Glutamatergic neuron (in vitro differentiated cells): ENCODE measurements at places on chromosomes 2 and 18. TPM values are rescaled to one million over a fixed set of nuclear protein-coding genes. Genes with fewer than 3 reads are reported as not detected.

GRCh38 chr2:219886615-219887014, 259.2 kb downstream of the SLC4A3 start:
- no peaks in the 10 kb centered on the region for H3K36me3 ChIP-seq
- H3K27ac ChIP-seq: no peak overlapping the region
- H3K4me1 ChIP-seq: no peaks in the 10 kb centered on the region
- no peaks in the 10 kb centered on the region for H3K27me3 ChIP-seq
- H3K4me3 ChIP-seq: no peak overlapping the region

DNA sequence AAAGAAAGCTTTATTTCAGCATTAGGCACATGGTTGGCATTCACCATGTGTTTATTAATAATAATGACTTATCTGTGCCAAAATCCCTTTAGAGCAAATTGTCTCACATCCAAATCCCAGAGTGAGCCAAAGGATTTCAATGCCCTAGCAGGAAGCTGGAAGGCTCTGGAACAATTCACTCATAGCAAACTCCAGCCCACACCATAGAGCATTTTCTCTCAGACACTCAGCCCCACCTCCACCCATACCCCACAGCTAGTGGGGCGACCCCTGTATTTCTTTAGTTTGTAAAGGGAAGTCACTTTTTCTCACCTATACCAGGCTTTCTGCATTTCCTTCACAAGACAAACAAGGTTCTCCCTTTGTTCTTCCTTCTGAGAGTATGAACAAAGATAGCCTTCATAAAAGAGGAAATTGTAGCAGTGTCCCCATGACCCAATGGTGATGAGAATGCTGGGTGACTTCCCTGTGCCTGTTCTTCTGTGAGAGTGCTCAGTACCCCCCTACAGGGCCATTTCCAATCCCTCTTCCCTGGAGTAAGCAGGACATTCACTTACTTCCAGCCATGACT, 100.1 kb upstream of the APCDD1 start:
- DNase-seq: no peak
- no peak overlapping the region for H3K4me3 ChIP-seq
- peaks cover 29% of the 10 kb centered on the region for H3K4me1 ChIP-seq
- peaks cover 7% of the 10 kb centered on the region for H3K27me3 ChIP-seq

GRCh38 chr18:58682429-58683069, 11.3 kb downstream of the MALT1 start:
- H3K4me1 ChIP-seq: no peaks in the 10 kb centered on the region
- no peak for DNase-seq
- no peaks in the 10 kb centered on the region for H3K36me3 ChIP-seq

SCLY gene
- 44.0 TPM for total RNA-seq

CCDC121 gene
- total RNA-seq: 5.3 TPM

GRCh38 chr2:54956111-54956627, 94.1 kb downstream of the RTN4 start:
- no peak for DNase-seq
- H3K27ac ChIP-seq: no peak overlapping the region
- H3K27me3 ChIP-seq: peaks cover 3% of the 10 kb centered on the region

MOCOS gene
- 1.3 TPM for total RNA-seq

GRCh38 chr18:35215026-35215425, 25.8 kb upstream of the ZNF397 start:
- peaks cover 2% of the 10 kb centered on the region for H3K4me1 ChIP-seq
- no peak overlapping the region for H3K4me3 ChIP-seq
- DNase-seq: no peak
- H3K27ac ChIP-seq: no peak overlapping the region
- H3K36me3 ChIP-seq: peaks cover 5% of the 10 kb centered on the region

LRRC30 gene
- total RNA-seq: not detected

DNA sequence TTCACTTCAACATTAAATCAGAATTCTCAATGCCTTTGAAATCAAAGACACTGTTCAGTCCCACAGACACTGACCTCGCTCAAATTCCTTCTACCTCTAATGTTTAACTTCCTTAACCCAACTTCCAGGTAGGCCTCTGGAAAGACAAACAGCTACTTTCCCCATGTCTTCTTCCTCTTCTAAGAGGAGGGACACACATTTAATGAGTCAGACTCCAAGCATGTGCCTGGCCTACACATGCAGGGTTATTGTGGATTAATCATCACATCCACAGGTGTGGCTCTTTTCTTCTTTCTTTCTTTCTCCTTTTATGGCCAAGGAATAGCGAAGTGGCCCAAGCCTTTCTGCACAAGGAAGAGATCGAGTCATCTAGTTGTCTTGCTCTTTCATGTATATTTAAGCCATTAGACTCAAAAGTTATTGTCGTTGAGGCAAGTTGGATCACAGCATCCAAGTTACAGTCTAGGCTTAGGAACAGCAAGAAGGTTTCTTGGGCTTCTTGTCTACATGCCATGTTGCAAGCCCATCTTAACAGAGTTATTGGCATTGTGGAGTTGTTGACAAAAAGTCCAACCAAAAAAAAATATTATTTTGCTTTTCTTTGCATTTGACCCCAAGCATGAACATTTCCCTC, 387.8 kb downstream of the IRS1 start:
- no peak overlapping the region for H3K27ac ChIP-seq
- H3K36me3 ChIP-seq: no peaks in the 10 kb centered on the region
- DNase-seq: no peak
- H3K4me3 ChIP-seq: no peak overlapping the region
- H3K27me3 ChIP-seq: no peaks in the 10 kb centered on the region

HYCC2 gene
- 32.8 TPM for total RNA-seq

PDCD1 gene
- total RNA-seq: not detected

IL37 gene
- not detected for total RNA-seq

- no peaks in the 10 kb centered on the region for H3K36me3 ChIP-seq
- DNase-seq: no peak
- no peaks in the 10 kb centered on the region for H3K4me1 ChIP-seq
- H3K27me3 ChIP-seq: no peaks in the 10 kb centered on the region
- H3K27ac ChIP-seq: no peak overlapping the region
Measured at GRCh38 chr2:126822921-126823320, 75.8 kb upstream of the TEX51 start.

DNA sequence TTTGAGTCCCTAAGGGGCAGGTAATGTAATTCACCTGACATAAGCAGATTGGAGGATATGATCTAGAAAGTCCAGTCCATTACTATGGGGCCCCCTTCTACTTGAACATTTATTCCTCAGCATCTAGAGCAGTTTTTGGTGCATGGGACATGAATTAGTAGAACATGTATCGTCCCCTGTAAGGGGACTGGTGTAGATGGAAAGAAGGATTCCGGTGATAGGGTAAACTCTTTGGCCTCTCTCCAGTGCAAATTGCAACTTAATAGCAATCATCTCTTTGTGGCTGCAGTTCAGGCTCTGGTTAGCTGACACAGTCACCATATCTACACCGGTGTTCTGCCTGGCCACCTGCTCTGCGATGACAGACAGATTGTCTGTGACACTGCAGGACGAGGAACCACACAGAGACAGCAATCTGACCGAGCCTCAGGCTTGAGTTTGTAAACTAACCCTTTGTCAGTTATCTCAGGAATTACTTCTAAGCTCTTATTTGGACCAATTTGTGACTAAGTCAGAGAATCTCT, 6.4 kb upstream of the SLC8A1 start:
- DNase-seq: peak; percentile 30
- H3K27ac ChIP-seq: no peak overlapping the region
- H3K27me3 ChIP-seq: no peaks in the 10 kb centered on the region
- peaks cover 2% of the 10 kb centered on the region for H3K4me1 ChIP-seq
- no peaks in the 10 kb centered on the region for H3K36me3 ChIP-seq

CCDC141 gene
- total RNA-seq: 0.51 TPM

DNA sequence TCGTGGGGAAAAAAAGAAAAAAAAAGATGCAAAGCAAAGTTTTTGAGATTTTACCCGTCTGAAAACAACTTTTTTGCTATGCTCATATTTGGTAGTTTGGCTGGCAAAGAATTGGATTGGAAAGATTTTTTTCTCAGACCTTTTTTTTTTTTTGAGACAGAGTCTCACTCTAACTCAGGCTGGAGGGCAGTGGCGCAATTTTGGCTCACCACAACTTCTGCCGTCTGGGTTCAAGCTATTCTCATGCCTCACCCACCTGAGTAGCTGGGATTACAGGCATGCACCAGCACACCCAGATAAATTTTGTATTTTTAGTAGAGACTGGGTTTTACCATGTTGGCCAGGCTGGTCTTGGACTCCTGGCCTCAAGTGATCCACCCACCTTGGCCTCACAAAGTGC, 56.3 kb upstream of the TANC1 start:
- no peak overlapping the region for H3K4me3 ChIP-seq
- H3K27me3 ChIP-seq: peaks cover 3% of the 10 kb centered on the region
- no peak overlapping the region for H3K27ac ChIP-seq
- H3K36me3 ChIP-seq: no peaks in the 10 kb centered on the region
- H3K4me1 ChIP-seq: no peaks in the 10 kb centered on the region
- DNase-seq: no peak

GRCh38 chr2:202848813-202849212, 22.8 kb downstream of the ICA1L start:
- no peak overlapping the region for H3K4me3 ChIP-seq
- no peak overlapping the region for H3K27ac ChIP-seq
- H3K36me3 ChIP-seq: no peaks in the 10 kb centered on the region
- H3K4me1 ChIP-seq: no peaks in the 10 kb centered on the region
- DNase-seq: no peak

UGT1A6 gene
- not detected for total RNA-seq

TDRD15 gene
- total RNA-seq: not detected

GTF3C2 gene
- total RNA-seq: 111 TPM

NAGK gene
- total RNA-seq: 188 TPM

DNA sequence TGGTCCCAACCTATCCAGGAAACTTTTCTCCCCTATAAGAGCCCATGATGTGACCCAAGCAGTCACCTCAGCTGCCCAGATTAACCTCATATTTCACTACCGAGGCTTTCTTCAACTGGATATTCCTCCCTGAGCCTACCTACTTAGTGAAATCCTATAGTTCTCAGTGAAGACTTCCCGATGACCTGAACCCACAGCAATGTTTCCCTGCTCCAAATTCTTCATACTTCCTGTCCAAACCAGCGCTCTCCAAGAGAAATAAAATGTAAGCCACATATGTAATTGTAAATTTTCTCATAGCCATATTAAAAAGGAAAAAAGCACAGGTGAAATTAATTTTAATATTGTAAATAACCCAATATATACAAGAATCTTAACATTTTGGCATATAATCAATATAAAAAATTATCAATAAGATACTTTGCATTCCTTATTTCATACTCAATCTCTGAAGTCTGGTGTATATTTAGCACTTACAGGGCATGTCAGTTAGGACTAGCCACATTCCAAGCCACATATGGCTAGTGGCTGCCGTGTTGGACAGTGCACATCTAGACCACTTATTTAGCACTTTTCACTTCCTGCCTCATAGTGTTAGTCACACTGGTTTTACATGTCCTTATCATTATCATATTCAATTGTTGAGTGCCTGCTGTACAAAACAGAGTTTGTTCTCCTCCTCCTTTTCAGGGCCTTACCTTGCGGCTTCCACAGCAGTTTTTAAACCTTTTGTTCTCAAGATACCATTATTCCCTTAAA, 1.9 kb upstream of the STAT4 start:
- H3K27ac ChIP-seq: no peak overlapping the region
- no peak for DNase-seq
- H3K4me3 ChIP-seq: no peak overlapping the region
- H3K36me3 ChIP-seq: no peaks in the 10 kb centered on the region
- H3K27me3 ChIP-seq: peaks cover 2% of the 10 kb centered on the region

LRRTM1 gene
- total RNA-seq: 3.8 TPM

GRCh38 chr18:45482286-45482685, 133.0 kb upstream of the SLC14A2 start:
- no peaks in the 10 kb centered on the region for H3K27me3 ChIP-seq
- H3K4me1 ChIP-seq: no peaks in the 10 kb centered on the region
- H3K36me3 ChIP-seq: no peaks in the 10 kb centered on the region
- H3K27ac ChIP-seq: no peak overlapping the region
- no peak overlapping the region for H3K4me3 ChIP-seq
- DNase-seq: no peak

ADI1 gene
- 16.0 TPM for total RNA-seq

SERPINB11 gene
- total RNA-seq: not detected

DNA sequence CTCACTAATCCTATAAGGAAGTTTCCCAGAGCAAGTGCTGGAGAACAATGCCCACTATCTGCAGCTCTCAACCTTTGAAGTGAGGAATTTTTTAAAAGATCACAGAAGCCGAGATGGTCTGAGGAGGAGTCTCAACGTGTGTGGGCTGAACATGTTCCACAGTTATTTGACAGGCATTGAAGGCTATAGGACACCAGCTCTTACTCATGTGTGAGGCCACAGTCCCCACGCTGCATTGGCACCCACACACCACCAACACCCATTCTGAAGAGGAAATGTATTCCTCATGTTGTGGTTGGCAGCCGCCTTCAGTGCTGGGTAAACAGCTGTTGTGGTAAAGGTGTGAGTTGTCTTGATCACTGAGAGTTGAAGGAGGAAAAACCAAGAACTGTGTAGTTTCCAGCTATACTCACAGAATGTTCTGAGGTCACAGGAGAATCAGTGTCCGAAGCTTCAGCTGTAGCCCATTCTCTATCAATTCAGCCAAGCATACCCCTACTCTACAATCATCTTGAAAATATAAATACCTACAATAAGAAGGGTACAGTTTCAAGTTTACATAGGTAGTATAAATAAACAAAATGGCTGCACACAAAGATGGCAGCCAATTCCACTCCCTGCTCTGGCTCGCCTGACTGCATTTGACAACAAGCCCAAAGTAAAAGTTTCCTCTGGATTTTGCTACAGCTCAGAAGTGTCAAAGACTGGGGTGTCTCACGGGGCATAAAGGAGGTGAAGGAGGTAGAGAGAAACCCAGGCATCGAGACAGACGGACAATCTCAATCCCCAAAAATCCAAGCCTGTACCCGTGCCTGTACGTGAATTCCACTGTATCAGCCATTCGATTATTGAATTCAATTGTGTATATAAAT, 12.1 kb downstream of the CD226 start:
- no peak overlapping the region for H3K27ac ChIP-seq
- H3K4me1 ChIP-seq: no peaks in the 10 kb centered on the region
- H3K36me3 ChIP-seq: no peaks in the 10 kb centered on the region
- no peak for DNase-seq
- H3K4me3 ChIP-seq: no peak overlapping the region

DNA sequence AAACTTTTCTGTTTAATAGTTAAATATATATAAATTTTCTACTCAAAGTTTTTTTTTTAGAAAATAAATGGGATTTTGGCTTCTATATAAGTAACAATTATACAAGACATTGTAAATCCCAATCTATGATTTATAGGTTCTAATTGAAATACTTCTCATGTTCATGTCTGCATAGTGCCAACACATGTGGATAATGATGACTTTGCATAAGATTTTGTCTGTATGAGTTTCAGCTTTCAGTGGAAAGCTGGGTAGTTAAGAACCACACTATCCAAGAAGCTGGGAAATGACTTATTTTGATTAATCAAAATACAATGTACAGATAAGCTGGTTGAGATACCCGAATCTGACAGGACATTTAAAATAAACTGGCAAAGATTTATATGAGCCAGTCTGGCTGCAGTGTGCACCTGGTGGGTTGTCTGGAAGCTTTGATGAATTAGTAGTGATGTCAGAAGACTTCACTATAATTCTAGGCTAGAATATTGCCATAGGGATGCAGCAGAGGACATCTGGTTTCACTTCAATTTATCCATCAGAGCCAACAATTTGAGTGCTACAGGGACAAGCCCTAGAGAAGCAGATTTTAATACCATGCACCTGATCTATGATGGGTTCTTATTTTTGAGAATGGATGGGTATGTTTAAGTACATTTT, 45.4 kb downstream of the EML6 start:
- H3K27me3 ChIP-seq: peaks cover 3% of the 10 kb centered on the region
- H3K4me1 ChIP-seq: no peaks in the 10 kb centered on the region
- no peak overlapping the region for H3K4me3 ChIP-seq
- H3K27ac ChIP-seq: no peak overlapping the region
